ENCODE measurements at places on chromosomes 11 and 22. TPM values are rescaled to one million over a fixed set of nuclear protein-coding genes. Genes with fewer than 3 reads are reported as not detected.

DNA sequence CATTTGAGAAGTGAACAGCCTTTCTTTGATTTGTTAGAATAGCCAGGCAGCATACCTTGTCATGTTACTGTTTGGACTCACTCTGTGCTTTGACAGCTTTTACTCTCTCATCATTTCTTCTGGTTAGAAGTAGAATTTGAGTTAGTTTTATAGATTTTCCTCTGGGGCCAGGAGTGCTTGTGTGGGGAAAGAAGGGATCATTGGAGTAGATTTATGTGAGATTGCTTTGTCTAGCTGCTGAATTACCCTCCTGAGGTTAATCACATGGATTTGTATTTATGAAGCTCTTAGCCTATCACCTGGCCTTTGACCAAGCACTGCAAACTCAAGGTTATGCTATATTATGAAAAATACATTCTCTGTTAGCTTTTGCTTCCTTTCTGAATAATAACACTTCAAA, 54.3 kb downstream of the SWAP70 start:
- no peak for DNase-seq

- no peak for DNase-seq
Measured at GRCh38 chr22:20647586-20648305, 126.2 kb upstream of the SERPIND1 start.

The FAR1 gene
- 46.3 TPM for total RNA-seq

The BDNF gene
- 2.8 TPM for total RNA-seq

DNA sequence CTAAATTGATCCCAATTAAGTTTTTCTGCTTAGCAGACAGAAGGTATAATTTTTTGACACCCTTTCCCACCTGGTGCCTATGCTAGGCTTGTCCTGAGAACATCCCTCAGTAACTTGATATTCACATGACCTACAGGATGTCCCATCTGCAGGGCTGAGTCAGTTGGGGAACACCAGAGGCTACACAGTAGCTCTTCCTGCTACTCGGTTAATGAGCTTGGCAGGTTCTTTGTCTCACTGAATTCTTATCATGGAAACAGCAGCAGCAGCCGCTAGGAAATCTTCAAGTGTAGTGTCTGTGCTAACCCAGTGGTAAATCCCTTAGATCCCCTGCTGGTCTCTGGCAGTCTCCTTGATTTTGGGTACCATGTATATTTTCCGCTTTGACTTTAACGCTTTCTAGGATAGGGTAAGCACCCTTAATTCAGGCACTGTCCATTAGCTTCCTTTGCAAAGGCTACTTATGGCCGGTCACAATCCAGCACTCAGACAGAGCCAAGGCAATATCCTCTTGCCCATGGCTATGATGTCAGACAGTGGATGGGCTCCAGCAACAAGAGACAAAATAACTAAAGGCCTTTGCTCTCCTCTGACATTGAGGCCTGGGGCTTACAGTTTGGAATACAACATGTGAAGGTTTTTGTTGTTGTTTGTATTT, 8.5 kb downstream of the MRPL16 start:
- no peak for DNase-seq

DNA sequence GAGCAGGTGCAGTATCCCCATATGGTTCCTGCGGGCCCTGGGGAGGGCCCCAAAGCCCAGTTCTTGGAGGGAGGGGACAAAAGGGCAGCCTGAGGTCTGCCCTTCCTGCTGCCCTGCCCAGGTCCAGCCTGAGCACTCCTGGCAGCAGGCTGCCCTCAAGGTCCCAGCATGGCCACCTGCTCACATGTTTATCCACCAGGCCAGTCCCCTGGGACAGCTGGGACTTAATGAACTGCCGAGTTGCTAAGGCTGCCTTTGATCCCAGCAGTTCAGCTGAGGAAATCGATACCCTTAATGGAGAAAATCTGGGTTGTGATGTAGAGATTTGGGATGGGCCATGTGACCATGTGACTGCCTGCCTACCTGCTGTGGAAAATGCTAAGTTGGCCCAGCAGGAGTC, 146.2 kb downstream of the TRIM29 start:
- peak; percentile 20 for DNase-seq
